ENCODE measurements at places on chromosomes 6 and 20.

GRCh38 chr20:61114493-61115175 is 137.4 kb upstream of the CDH4 start:
- no peak for DNase-seq

GRCh38 chr20:56358070-56358469 is 704 bp upstream of the FAM210B start:
- DNase-seq: no peak

DNA sequence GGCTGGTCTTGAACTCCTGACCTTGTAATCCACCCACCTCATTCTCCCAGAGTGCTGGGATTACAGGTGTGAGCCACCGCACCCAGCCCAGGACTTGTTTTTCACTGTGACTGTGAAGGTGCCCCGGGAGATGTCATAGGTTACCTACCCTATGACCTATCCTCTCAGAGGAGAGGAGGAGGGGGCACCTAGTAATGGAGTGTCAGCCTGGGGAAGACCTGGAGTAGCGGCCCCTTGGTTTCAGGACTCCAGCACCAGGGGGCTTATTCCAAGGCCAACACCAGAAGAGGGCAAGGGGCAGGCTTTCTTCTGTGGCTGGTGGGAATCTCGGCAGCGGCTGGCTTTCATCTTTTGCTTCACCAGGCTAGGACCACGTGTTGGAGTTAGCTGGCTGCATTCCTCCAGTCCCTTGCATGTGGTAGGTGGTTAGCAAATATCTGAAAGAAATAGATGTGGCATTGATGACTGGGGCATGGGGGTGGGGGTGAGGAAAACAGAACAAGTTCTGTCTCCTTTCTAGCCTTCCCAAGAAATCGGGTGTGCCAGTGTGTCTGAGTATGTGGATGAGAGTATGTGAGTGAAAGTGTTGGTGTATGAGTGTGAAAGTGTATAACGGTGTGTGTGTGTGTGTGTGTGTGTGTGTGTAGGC is 7.9 kb upstream of the ITPR3 start:
- no peak for DNase-seq

- DNase-seq: peak; percentile 19
Observed at GRCh38 chr6:52994031-52994838, 849 bp downstream of the GSTA4 start.

- peak; percentile 21 for DNase-seq
Observed at GRCh38 chr20:60210779-60211617, 252.8 kb downstream of the CDH26 start.

DNA sequence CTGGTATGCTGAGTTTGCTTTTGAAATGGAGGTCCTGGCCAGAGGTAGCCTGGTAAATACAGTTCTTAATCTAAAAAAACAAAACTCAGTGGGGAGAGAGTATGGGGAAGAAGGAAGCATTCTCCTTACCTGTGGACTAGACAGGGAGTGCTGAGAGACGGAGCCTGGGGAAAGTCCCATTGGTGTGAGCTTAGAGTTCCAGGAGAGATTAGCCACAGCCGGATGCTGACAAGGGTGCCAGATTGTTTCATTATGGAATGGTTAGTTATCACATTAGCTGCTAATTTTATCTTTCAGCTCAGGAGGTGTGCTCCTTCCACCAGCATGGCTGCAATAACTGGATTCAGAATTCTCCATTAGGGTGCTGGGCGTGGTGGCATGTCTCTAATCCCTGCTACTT is 75.9 kb downstream of the RREB1 start:
- DNase-seq: no peak

DNA sequence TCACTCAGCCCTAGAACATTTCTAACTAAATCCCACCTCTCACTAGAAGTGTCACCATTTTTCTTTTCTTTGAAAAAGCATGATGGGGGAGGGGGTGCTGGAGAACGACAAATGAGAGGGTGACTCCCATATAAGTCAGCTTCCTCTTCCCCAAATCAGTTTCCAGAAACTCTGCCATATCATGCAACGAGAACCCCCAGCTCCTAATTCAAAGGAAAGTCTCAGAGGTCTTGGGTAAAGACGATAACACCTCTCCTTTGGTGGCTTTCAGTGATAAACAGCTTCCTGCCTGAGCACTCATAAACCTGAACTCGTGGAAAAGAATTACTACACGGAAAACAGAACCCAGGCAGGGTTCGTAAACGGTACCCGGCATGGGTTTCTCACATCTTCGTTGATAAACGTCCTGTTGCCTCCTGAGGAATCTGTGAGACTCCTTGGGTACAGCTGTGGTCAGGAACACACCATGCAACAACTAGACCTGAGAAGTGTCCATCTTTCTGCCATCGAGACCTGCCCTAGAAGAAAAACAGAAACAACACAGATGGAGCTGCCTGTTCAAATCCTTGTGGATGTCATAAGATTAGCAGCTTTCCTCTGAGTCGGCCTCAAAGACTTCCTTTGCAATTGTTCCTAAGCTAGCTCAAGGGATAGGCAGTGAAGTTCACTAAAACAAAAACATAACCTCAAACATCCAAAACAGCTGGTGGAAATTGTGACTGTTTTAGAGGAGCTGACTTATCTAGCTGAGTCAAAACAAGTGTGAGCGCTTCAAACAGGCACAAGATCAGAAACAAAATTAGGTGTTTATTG is 185.8 kb upstream of the PRDM1 start:
- no peak for DNase-seq

DNA sequence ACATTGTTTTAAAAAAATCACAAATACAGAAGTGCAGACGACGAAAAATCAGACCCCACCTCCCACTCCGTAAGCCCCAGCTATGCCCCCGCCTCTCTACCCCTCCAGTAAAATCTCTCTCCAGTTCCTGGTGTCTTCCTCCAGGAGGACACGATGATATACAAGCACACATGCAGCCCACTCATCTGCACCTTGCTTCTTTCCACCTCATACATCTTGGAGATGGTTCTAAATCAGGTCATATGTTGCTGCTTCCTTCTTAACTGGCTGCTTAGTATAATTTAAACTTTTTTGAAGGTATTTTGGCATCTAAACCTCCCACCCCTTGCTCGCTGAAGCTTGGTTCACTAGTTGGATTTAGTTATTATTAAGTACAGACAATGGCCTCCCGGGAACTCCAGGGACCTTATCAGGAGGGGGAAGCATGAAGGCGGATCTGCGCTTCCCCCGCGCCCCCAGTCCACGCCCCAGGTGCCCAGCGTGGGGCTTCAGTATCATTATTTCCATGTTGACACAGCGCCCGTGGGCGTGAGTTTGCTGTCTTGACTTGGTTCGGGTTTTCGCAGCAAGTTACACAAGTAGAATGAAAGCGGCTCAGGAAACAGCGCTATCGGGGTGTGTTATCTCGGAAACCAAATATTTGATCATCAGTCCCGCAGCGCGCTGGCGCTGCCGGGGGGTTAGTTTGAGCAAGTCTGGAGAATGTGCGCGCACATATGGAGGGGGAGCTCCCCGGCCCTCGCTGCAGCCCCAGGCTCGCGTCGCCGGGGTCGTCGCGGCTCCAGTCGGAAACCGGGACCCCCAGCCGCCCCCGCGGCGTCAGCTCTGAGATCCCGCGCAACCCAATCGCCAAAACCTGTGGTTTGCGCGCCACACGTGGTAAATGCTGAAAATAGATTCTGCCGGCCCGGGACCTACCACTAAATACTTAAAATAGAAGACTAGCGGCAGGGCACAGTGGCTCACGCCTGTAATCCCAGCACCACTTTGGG is 2.3 kb downstream of the BMP7 start:
- DNase-seq: no peak
